ENCODE measurements at places on chromosomes 7 and 10. TPM values are rescaled to one million over a fixed set of nuclear protein-coding genes. Genes with fewer than 3 reads are reported as not detected.

GRCh38 chr7:48110868-48111267 lies 21.8 kb downstream of the UPP1 start:
- no peak for DNase-seq

GRCh38 chr7:157983502-157984422 lies 603.9 kb downstream of the PTPRN2 start:
- no peak for DNase-seq

SFR1 gene
- total RNA-seq, result 11.1 TPM

COL1A2 gene
- total RNA-seq, result 218 TPM

CCDC172 gene
- not detected for total RNA-seq

DNA sequence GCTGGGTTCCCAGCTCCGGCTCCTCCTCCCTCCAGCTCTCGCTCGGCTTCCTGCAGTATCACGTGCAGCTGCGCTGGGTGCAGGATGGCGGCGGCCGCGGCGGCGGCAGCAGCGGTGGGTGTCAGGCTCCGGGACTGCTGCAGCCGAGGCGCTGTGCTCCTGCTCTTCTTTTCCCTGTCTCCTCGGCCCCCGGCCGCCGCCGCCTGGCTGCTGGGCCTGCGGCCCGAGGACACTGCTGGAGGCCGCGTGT lies at the start of gene CNNM1:
CNNM1 (plus strand) TSS at position 53 of the 250 bp plus-strand sequence; CDS start at position 85, 32 bp downstream.
- peak; percentile 26 for DNase-seq

CYP2C18 gene
- not detected for total RNA-seq

GRCh38 chr10:64312876-64313275 lies 791.7 kb downstream of the REEP3 start:
- DNase-seq, result no peak

DNA sequence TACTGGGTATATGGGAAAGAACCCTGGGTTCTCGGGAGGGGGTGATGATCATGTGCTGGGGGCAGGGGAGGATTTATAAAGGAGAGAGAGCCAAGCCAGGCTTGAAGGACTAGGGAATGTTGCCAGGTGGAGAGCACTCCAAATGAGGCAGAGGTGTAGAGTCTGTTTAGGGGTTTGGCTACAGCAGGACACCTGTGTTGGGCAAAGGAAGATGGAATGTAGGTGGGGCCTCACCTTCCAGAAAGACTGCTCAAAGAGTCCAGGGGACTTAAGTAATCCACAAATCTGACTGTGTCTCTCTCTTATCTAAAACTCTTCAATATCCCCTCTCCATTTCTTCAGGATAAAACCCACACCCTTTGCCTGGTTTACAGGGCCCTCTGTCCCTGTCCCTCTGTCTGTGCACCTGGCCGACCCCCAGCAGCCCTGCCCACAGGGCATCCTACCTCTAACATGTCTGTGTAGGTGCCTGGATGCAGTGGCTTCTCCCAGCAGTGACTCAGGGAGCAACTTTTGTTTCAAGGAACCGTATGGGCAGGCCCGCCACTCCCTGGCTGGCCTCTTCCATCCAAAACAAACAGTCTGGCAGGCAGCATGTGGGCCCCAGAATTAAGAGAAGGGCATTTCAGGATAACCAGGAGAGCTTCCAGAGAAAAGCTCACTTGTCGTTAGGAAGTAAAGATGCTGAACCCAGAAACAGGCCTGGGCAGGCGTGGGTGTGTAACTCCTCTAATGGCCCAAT lies 10.6 kb upstream of the PLEKHA1 start:
- no peak for DNase-seq

DNA sequence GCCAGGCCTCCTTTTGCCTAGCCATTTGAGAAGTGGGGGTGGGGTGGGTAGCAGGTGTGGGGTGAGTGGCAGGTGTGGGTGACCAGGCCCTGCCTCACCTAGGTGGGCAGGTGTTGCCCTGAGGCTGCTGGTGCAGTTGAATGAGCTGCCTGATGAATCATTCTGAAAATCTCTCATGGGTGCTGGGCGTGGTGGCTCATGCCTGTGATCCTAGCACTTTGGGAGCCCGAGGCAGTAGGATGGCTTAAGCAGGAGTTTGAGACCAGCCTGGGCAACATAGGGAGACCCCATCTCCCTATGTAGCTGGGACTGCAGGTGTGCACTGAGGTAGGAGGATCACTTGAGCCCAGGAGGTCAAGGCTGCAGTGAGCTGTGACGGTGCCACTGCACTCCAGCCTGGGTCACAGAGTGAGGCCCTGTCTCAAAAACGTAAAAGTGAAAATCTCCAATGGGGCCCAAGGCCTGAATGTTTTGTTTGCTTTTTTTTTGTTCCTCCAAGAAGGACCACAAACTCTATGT lies 17.7 kb downstream of the TSPAN14 start:
- DNase-seq, result no peak

FKBP6 gene
- not detected for total RNA-seq

GRCh38 chr10:124598773-124599587 lies 137.4 kb downstream of the LHPP start:
- no peak for DNase-seq

GHRHR gene
- not detected for total RNA-seq

DNA sequence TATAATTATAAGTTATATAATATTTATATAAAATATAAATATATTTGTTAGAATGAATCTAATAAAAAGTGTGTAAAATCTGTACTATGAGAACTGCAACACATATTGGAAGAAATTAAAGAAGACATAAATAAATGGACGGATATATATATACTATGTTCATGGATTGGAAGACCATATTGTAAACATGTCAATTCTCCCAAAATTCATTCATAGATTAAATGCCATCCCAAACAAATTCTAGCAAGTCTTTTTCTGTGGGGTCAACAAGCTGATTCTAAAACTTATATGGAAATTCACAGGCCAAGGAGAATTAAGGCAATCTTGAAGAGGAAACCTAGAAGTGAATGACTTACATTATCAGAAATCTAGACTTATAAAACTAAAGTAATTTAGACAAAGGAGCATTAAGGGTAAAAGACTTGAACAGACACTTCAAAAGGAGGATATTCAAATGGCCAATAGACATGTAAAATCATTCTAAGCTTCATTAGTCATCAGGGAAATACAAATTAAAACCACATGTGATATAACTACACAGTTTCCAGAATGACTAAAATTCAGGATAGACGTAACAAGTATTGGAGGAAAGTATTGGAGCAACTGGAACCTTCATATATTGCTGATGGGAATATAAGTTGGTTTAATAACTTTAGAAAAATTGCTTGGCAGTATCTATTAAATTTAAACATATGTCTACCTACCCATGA lies 225.9 kb downstream of the EMX2 start:
- DNase-seq, result no peak
